ENCODE measurements at places on chromosomes 1 and 21. TPM values are rescaled to one million over a fixed set of nuclear protein-coding genes. Genes with fewer than 3 reads are reported as not detected.

TINAGL1 gene
- total RNA-seq = not detected

LCE2A gene
- not detected for total RNA-seq

OR2L13 gene
- total RNA-seq = not detected

IGSF3 gene
- 0.70 TPM for total RNA-seq

KIAA1614 gene
- total RNA-seq = not detected

ADGRL4 gene
- not detected for total RNA-seq

MYCL gene
- total RNA-seq = 0.08 TPM

BARHL2 gene
- total RNA-seq = not detected

GRCh38 chr1:99363531-99363930 is 99.2 kb downstream of the PLPPR4 start:
- no peak overlapping the region for H3K4me3 ChIP-seq
- peaks cover 2% of the 10 kb centered on the region for H3K4me1 ChIP-seq
- no peak for DNase-seq
- H3K36me3 ChIP-seq = no peaks in the 10 kb centered on the region

DNA sequence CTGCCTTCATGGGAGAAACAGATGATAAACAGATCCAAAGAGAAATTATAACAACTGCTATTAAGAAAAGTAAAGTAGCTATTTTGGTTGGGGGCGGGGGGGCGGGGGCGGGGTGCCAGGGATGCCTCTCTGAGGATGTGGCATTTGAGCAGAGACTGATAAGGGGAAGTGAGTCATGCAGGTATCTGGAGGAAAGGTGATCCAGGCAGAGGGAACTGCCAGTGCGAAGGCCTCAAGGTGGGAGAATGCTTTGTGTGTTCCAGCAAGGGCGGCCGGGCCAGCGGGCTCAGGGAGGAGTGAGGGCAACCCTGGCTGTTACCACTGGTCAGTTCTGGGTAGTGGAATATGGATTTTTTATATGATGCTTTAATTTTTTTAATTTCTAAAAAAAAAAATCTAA is 7.0 kb upstream of the TNFRSF1B start:
- no peak for DNase-seq
- H3K27ac ChIP-seq = peak overlapping the region; percentile 65

DNA sequence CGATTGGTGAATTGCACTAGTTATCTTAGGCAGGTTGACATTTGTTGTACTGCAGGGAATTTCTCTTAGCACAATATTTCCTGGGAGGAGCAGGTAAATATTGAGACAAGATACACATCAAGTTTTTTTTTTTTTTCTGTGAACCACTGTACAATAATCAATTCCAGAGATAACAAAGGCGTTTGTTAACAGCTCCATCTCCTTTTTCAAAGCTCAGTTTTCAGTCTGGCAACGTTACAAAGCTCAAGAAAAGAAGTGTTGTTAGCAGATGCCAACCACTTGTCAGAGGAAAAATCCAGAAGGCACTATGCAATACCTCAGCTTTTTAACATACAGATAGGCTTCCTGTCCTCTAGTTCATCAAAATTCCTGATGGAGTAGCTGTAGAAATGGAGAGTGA is 40.9 kb upstream of the DAB1 start:
- no peaks in the 10 kb centered on the region for H3K27me3 ChIP-seq
- H3K36me3 ChIP-seq = no peaks in the 10 kb centered on the region
- H3K27ac ChIP-seq = no peak overlapping the region

DNA sequence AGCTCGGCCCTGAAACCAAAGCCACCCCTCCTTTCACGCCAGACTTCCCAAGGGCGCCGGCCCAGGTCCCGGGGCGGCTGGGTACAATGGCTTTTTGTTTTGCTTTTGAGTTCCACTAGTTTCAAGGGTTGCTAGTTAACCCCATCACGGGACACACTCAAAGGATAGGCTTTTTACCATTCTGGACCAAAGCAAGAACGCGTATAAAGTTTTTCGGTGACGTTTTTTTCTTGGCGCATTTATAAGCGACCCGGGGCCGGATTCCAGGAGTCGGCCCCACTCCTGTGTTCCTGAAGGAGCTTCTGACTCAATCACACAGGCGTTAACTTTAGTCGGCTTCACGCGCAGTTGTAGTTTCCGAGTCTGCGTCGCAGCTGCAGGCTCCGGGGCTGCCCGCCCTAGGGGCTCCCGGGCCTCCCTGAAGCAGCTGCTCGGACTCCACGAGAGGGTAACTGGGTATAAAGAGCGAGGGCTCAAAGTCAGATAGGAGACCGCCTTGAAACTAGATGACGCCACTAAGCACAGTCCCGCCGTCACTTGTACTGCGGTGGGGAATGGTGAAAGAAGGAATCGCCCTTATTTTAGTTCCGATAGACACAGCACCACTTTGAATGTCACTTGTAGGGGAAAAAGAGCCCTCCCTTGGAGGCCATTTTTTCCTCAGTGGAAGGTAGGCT is 707 bp upstream of the KLHL21 start:
- peak; percentile 76 for DNase-seq
- peak overlapping the region; percentile 80 for H3K4me3 ChIP-seq
- H3K4me1 ChIP-seq = peaks cover 32% of the 10 kb centered on the region
- H3K27ac ChIP-seq = peak overlapping the region; percentile 97

- H3K36me3 ChIP-seq = peaks cover 15% of the 10 kb centered on the region
- peak; percentile 80 for DNase-seq
- H3K4me1 ChIP-seq = peaks cover 32% of the 10 kb centered on the region
- peak overlapping the region; percentile 91 for H3K4me3 ChIP-seq
- H3K27me3 ChIP-seq = peaks cover 4% of the 10 kb centered on the region
Observed at GRCh38 chr21:36320421-36321324, 676 bp downstream of the MORC3 start.

DNA sequence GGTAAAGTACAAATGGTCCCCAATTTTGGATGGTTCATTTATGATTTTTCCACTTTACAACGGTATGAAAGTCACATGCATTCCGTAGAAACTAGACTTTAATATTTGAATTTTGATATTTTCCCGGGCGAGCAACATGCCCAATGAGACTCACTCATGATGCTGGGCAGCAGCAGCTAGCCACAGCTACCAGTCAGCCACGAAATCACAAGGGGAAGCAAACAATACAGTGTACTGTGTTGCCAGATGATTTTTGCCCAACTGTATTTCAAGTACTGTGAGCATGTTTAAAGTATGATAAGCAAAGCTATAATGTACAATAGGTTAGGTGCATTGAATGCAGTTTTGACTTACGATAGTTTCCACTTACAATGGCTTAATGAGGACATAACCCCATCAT is 266.8 kb downstream of the VAV3 start:
- no peak overlapping the region for H3K27ac ChIP-seq
- peaks cover 13% of the 10 kb centered on the region for H3K36me3 ChIP-seq
- no peaks in the 10 kb centered on the region for H3K4me1 ChIP-seq
- H3K27me3 ChIP-seq = no peaks in the 10 kb centered on the region
- no peak for DNase-seq
- H3K4me3 ChIP-seq = no peak overlapping the region

GRCh38 chr1:84619383-84620102 is 45.3 kb upstream of the CTBS start:
- peaks cover 23% of the 10 kb centered on the region for H3K4me1 ChIP-seq
- H3K27me3 ChIP-seq = no peaks in the 10 kb centered on the region
- H3K36me3 ChIP-seq = no peaks in the 10 kb centered on the region
- H3K4me3 ChIP-seq = peak overlapping the region; percentile 26

GRCh38 chr21:46205766-46206162 is 21.5 kb upstream of the SPATC1L start:
- no peaks in the 10 kb centered on the region for H3K4me1 ChIP-seq
- no peak overlapping the region for H3K27ac ChIP-seq
- H3K27me3 ChIP-seq = no peaks in the 10 kb centered on the region
- no peak for DNase-seq

- H3K27ac ChIP-seq = no peak overlapping the region
- peaks cover 25% of the 10 kb centered on the region for H3K27me3 ChIP-seq
- H3K4me1 ChIP-seq = no peaks in the 10 kb centered on the region
- no peaks in the 10 kb centered on the region for H3K36me3 ChIP-seq
- no peak overlapping the region for H3K4me3 ChIP-seq
Observed at GRCh38 chr1:219882096-219882495, 46.3 kb downstream of the SLC30A10 start.

GRCh38 chr1:245807954-245808719 is 653.4 kb downstream of the KIF26B start:
- no peaks in the 10 kb centered on the region for H3K36me3 ChIP-seq
- peaks cover 6% of the 10 kb centered on the region for H3K4me1 ChIP-seq
- no peak overlapping the region for H3K4me3 ChIP-seq
- DNase-seq = no peak
- no peak overlapping the region for H3K27ac ChIP-seq

GRCh38 chr21:33028773-33029384 is 3.1 kb downstream of the OLIG2 start:
- H3K27ac ChIP-seq = no peak overlapping the region
- no peaks in the 10 kb centered on the region for H3K36me3 ChIP-seq
- H3K27me3 ChIP-seq = peaks cover 83% of the 10 kb centered on the region
- H3K4me1 ChIP-seq = peaks cover 29% of the 10 kb centered on the region
- peak overlapping the region; percentile 47 for H3K4me3 ChIP-seq

GRCh38 chr1:240441669-240442068 is 170.3 kb downstream of the GREM2 start:
- DNase-seq = no peak
- H3K27ac ChIP-seq = no peak overlapping the region
- H3K27me3 ChIP-seq = no peaks in the 10 kb centered on the region

GRCh38 chr1:168136709-168137514 is at the start of gene GPR161:
GPR161 (minus strand) TSS chr1:168136930; CDS start chr1:168104850, 32,080 bp downstream.
- no peaks in the 10 kb centered on the region for H3K36me3 ChIP-seq
- H3K4me3 ChIP-seq = peak within 1 kb of the TSS; percentile 82
- H3K4me1 ChIP-seq = peaks cover 28% of the 10 kb centered on the region
- no peak for DNase-seq

Data from activated naive CD8-positive, alpha-beta T cell treated with anti-CD3 and anti-CD28 coated beads for 36 hours (primary cell).